ENCODE measurements at places on chromosomes 7 and 10.

- DNase-seq = no peak
Measured at GRCh38 chr10:99394256-99394655, 36.2 kb downstream of the GOT1 start.

DNA sequence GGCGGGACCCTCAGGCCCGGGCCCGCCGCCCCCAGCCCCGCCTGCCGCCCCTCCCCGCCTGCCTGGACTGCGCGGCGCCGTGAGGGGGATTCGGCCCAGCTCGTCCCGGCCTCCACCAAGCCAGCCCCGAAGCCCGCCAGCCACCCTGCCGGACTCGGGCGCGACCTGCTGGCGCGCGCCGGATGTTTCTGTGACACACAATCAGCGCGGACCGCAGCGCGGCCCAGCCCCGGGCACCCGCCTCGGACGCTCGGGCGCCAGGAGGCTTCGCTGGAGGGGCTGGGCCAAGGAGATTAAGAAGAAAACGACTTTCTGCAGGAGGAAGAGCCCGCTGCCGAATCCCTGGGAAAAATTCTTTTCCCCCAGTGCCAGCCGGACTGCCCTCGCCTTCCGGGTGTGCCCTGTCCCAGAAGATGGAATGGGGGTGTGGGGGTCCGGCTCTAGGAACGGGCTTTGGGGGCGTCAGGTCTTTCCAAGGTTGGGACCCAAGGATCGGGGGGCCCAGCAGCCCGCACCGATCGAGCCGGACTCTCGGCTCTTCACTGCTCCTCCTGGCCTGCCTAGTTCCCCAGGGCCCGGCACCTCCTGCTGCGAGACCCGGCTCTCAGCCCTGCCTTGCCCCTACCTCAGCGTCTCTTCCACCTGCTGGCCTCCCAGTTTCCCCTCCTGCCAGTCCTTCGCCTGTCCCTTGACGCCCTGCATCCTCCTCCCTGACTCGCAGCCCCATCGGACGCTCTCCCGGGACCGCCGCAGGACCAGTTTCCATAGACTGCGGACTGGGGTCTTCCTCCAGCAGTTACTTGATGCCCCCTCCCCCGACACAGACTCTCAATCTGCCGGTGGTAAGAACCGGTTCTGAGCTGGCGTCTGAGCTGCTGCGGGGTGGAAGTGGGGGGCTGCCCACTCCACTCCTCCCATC is 82.7 kb downstream of the PAX2 start:
- peak; percentile 11 for DNase-seq

DNA sequence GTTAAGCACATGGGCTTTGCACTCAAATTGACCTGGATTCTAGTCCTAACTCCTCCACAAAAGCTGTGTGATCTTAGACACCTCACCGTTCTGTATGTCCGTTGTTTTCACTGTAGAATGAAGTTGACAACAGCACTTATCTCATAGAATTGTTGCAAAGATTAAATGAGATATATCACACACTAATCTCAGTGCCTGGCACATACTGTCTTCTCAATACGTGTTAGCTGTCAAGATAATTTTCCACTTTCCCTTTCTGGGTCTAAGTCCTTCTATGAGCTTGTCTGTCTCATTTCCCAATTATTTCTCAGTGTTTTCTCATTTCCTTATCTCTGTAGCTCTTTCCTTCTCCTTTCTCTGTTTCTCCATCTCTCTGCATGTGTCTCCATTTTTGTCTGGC is 296.6 kb downstream of the KCNMA1 start:
- DNase-seq = no peak

GRCh38 chr10:97103316-97104080 is 82.3 kb downstream of the SLIT1 start:
- no peak for DNase-seq

- DNase-seq = no peak
Measured at GRCh38 chr10:78921895-78922294, 146.9 kb upstream of the ZMIZ1 start.

- peak; percentile 43 for DNase-seq
Measured at GRCh38 chr7:74174606-74175082, 488 bp downstream of the EIF4H start.

- DNase-seq = peak; percentile 77
Measured at GRCh38 chr10:22682237-22683139, 31.9 kb downstream of the PIP4K2A start.

DNA sequence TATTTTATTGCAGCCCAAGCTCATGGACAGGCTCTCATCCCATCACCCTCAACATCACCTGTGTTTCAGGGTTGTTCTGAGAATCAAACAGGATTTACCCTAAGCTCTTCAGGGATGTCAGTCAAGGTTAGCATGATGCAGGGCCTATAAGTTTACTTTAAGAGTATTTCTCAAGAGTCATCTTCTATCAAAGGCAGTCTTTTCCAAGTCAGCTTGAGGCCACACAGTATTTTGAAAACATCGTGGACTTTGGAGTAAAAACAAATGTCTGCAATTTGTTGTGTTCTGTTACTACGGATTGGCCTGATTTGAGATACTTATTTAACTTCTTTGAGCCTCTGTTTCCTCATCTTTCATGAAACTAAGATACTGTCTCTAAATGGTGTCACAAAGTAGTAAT is 42.0 kb upstream of the NRP1 start:
- no peak for DNase-seq

DNA sequence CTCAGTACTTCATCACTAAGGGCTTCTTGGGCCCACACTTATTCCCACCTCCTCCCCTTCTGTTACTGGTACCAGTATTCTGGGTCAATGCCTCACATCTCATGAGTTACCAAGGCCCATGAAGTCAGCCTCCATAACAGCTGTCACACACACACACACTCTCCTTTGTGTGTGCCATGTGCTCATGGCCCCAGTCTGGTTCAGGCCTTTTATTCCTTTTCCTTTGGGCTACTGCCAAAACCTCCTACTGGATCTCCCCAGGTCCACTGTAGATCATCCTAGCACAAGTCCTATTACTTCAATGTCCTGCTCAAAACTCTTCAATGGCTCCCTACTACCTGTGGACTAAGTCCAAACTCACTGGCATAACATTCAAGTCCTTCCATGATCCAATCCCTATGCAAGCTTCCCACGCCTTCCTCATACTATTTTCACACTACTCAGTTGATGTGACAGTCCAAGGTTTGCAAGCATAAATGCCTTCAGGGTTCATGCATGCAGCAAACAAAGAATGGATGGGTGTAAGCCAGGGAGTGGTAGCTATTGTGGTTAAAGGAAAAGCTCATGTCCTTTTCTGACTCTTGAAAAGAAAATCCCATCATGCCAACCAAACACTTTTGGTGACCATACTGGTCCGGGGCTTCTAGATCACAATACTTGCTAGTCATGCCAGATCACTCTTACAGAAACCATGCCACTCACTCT is 68.1 kb downstream of the CCDC6 start:
- no peak for DNase-seq

DNA sequence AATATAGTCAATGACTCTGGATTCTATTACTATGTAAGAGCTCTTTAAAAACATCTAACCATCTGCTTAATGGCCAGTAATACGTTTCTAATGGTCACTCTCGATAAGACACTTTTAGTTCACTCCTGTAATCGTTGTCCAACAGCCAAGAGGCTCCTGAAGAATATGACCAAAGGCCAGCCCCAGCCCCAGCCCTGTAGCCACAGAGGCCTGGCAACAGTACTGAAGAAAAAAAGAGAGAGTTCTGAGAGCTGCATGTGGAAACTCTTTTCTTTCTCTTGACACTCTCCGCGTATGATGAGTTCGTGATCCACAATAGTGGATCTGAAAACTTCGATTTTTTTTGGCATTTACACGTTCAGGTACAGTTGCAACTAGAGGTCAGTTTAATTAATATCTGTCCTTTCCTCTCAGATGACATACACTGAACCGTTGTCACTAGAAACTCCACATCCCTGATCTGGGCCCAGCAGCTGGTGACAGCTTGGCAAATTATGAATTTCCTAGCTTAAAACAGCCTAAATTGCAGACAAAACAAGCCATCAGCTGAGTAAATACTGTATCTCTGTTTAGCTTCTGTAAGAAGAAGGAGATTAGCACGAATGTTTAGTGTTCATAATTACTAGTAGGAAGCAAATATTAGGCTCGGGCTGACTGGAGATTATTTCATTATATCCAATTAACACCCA is 456.7 kb downstream of the LRMDA start:
- no peak for DNase-seq

DNA sequence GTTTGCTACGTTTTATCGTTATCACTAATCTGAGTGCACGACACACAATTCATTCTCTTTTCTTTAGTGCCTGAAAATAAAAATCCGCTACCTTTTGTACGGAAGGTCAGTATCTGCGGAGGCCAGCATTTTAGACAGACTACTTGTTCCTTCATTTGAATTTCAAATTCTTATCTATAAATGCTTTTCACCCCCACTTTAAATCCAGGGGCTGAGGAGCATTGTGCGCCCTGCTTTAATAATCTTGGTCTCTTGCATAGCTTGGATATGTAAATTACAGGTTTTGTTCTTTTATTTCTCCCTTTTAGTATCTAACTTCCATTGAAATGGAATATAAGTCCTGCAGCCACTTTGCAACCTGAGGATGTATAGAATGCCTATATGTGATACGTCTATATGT is 44.7 kb downstream of the NRP1 start:
- DNase-seq = no peak

All from CD4-positive, alpha-beta T cell treated with Interleukin-10 for 1 hour (primary cell).